ENCODE measurements at places on chromosomes 6 and 20.

GRCh38 chr6:109059153-109059552 lies 35.5 kb downstream of the SESN1 start:
- no peak for DNase-seq

GRCh38 chr20:20806121-20807095 lies 94.0 kb upstream of the RALGAPA2 start:
- DNase-seq: peak; percentile 99

- no peak for DNase-seq
Observed at GRCh38 chr6:148316308-148316707, 26.3 kb upstream of the SASH1 start.

DNA sequence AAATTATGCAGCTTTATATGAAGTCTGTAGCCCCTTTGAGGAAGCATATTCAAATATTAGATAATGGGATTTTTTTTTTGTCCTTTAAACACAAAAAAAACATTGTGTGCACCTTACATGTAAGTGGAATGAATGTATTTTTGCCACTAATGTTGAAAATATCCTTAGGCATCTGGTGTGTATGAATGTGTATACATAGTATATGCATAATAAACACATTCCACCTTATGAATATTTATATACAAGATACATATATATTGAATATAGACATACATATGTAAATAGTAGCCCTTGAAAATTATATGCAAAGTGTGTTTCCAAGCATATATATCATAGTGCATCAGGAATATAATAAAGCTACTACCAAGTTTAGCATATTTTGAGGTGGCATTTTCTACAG lies 94.8 kb downstream of the SOBP start:
- DNase-seq: no peak

- no peak for DNase-seq
Observed at GRCh38 chr6:43911354-43912115, 141.5 kb downstream of the VEGFA start.

DNA sequence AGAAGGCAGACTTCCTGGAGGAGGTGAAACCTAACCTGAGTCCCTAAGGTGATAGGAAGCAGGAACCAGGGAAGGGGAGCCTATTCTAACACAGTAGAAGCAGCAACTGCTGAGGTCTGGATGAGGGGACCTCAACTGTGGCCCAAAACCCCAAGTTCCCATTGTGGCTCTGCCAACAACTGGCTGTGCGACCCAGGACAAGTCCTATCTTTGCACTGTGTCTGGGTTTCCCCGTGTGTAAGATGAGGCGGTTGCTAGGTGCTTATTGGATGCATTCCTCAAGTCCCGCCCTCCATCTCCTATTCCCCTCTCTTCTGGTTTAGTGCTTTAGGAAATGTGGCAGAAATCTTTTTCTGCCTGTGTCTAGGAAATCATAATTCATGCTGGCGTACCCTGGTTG lies 52.2 kb upstream of the TTPAL start:
- no peak for DNase-seq

- no peak for DNase-seq
Observed at GRCh38 chr20:21396599-21397340, 556 bp downstream of the NKX2-4 start.

GRCh38 chr6:104019075-104019753 lies 840.5 kb downstream of the HACE1 start:
- DNase-seq: no peak

- no peak for DNase-seq
Observed at GRCh38 chr6:90226257-90226656, 70.4 kb downstream of the BACH2 start.

DNA sequence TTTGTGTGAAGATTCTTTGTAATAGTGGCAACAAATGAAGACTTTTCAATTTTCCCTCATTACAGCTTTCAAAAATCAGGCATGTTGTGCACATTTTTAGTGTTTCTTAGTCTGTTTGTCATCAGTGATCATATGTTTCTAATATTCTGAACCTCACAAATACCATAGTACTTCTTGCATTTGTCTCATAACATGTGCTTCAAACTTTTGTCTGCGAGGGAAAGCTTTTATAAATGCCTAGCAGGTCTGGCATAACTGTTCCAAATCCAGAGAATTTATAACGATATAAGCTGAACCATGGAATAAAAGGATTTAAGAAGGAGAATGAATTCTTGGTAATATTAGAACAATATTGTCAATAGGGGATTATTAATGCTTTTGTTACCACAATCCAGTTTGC lies 670.2 kb downstream of the RFPL4B start:
- DNase-seq: no peak

- no peak for DNase-seq
Observed at GRCh38 chr6:119395192-119395591, 45.6 kb upstream of the MAN1A1 start.

GRCh38 chr6:137871831-137872454 lies 4.9 kb downstream of the TNFAIP3 start:
- no peak for DNase-seq

DNA sequence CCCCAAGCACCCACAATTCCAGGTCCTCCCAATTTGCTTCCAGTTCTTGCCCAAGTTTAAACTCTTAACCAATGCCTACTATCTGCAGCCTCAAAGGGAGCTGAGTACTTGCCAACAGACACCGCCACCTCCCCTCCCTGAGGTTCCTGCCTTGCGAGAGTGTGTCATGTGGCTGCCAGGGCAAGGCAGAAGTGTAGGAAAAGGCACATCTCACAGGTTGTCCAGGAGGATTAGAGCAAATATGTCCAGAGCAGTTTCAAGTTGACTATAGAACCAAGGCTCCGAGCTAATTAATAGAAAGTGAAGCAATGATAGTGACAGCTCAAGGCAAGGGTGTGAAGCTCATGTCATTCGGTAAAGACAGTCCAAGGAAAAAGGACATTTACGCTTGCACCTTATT lies 127.8 kb downstream of the ATXN1 start:
- no peak for DNase-seq
